ENCODE measurements at places on chromosomes 5 and 9.

GRCh38 chr5:55929020-55929799, 65.6 kb downstream of the IL6ST start:
- DNase-seq: no peak

DNA sequence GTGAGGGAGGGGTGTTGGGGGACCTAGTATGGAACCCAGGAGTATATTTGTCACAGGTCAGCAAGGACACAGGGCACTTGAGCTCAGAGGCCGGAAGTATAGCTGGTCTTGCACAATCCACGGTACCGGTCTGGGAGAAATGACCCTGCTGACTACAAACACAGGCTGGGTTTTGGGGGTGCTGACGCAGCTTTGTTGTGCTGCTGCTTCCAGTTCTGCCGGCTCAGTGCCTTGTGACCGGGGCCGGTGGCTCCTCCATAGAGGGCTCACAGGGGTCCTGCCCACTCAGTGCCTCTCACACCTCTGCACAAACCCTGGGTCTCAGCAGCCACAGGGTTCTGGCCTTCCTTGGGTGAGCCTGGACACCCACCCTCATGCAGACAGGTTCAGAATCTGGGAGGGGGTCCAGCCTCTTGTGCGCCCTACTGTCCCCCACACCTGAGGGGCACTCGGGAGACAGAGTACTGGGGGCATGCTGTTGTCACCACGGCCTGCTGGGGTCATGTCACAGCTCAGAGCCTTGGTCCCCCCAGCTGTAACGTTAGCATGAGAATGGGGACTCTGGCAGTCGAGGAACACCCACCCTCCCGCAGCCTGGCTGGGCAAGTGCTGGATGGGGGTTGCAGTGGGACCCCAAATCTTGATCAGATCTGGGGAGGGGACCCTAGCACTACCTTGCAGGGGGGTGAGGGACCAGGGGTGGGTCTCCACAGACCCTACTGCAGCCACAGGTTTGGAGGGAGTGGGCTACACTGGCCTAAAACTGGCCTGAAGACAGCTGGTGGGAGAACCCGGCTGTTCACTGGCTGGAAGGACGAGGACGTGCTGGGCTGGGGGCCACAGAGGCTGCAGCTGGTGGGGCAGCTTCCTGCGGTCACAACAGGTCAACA, 17.7 kb downstream of the NINJ1 start:
- DNase-seq: no peak

DNA sequence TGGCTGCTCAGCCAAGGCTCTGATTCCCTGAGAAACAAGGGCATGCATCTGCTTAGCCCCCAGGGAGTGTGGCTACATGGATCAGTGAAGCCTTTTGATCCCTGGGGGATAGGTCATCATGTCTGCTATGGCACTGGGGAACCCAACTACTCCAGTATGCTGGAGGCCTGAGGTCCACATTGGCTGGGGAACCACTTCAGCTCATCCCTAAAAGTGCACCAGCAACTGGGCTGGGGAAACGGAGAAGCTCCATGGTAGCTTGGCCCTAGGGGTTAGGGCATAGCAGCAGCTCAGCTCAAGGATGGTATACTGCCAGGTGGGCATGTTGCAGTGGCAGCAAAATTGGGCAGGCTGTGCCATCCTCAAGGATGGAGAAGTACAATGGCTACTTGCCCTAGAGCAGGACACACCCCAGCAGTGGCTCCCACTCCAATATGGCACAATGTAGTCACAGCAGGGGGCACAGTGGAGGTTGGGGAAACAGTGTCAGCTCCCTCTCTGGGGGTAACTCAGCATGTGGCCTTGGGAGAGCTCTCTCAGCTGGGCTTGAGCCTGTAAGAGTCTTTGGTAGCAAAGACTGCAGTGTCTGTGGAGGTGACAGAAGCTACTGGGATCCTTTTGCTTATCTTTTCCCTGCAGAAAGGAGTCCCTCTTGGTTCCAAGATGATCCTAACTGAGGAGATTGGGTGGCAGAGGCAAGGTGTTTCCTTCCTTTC, 111.5 kb upstream of the FSTL4 start:
- DNase-seq: no peak

GRCh38 chr5:16135506-16135905, 44.1 kb downstream of the MARCHF11 start:
- no peak for DNase-seq

GRCh38 chr5:173298213-173298926, 29.8 kb downstream of the STC2 start:
- no peak for DNase-seq
